Tibial artery (tissue), 4 donors: ENCODE measurements at places on chromosomes 3 and 15.

DNA sequence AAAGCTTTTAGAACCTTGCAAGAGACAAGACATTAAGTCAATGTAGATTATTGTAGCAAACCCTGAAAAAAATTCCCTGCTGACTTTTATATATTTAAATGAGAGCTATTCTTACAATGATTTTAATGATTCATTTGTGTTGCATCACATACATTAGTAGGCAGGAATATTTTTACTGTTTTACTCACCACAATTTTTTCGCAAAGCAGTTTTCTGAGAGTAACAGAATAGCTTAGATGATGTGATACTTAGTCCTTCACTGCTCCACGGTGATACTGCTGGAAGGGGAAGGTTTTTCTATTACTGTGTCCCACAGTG is 43.9 kb upstream of the CLRN1 start:
- no peak for DNase-seq

GRCh38 chr3:69791919-69792399 is 52.7 kb downstream of the MITF start:
- DNase-seq, result no peak

DNA sequence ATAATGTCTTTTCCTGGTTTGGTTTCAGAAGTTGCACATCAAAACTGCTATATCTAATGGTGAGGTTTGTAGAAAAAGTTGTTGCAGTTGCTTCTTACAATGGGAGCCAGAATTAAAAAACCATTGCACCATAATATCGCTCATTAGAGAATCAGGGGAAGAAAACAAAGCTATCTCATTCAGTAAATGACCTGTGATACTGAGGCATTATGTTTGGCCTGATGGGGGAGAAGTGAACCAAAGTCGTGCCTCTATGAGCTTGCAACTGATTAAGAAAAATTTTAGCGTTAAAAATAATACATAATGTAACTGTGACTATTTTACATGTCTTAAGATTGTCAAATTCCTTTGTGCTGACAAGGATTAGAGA is 60.2 kb upstream of the ARHGEF26 start:
- no peak for DNase-seq

GRCh38 chr3:122563717-122564025 is 429 bp downstream of the PARP9 start:
- no peak for DNase-seq

GRCh38 chr15:61794276-61794675 is 266.0 kb downstream of the VPS13C start:
- DNase-seq, result no peak

GRCh38 chr3:185763347-185764005 is 61.4 kb downstream of the IGF2BP2 start:
- no peak for DNase-seq
